ENCODE measurements at places on chromosomes 3 and 15.

GRCh38 chr3:11131371-11131770, 22.9 kb upstream of the HRH1 start:
- DNase-seq, result no peak

DNA sequence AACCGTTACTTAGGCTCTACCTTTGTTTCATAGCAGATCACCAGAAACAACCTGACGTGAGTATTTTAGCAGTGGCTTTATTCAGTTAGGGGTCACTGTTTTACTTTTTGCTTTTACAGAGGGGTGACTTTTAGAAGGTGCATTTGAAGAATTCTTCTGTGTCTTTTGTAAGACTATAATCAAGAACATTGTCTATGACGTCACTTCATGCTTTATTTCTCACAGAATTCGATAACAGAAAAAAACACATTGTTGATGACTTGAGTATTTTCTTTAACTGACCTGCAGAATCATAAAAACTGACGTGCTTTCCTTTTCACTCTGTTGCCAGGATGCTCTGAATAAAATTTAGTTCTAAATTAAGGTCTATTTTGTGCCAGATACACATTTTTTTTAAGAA, 244.5 kb downstream of the SLC9A9 start:
- DNase-seq, result no peak

- no peak for DNase-seq
These were observed 636.5 kb downstream of the ZBBX start for GRCh38 chr3:166743481-166744134.

- DNase-seq, result no peak
These were observed 15.9 kb downstream of the FAIM start for GRCh38 chr3:138624518-138624917.

DNA sequence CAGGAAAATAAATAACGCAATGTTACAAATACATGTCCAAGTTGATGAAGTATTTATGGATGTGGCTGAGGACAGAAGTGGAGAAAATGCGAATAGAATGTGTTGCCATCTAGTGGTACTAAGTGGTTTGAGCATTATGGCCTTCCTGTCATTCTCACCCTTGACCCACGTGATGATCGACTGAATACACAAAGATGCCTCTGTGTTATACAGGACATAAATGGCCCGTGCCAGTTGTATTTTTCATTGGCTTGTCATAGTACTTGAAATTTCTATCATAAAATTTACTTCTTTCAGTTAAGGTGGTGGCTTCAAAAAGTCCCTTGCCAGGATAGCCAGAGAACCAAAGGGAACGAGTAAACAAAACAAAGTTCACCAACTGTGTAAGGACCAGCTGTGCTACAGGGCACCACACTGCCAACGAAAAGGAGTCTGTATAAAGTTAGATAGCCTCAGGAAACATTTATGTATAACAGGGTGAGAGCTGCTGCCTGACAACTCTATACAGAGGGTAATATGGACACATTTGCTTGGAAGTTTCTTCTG, 103.7 kb downstream of the MYH15 start:
- DNase-seq, result no peak

Measured in activated CD4-positive, CD25-positive, alpha-beta regulatory T cell treated with anti-CD3 and anti-CD28 coated beads, Interleukin-2, amount 50 U/mL, for 16 hours (primary cell).